ENCODE measurements at places on chromosomes 1 and 21.

GRCh38 chr1:1937549-1938275 lies 18.6 kb upstream of the TMEM52 start:
- DNase-seq = no peak

DNA sequence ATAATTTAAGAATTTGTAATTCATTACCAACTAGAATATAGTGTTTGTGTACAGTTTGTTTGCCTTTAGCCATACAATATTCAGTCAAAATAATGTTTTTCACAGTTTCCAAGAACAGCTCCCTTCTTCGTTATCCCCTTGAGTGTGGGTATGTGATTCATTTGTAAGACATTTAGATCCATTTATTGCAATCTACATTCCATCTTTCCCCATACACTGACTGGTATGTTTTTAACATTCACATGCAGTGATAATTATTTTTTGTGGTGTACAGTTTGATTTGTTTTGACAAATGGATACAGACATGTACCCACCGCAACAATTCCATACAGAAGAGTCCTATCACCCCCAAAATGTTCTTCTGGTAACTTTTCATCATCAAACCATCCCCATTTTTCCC lies 589.1 kb upstream of the ADAMTS5 start:
- DNase-seq = no peak

- no peak for DNase-seq
Measured at GRCh38 chr1:53682881-53683280, 56.1 kb downstream of the GLIS1 start.

- DNase-seq = no peak
Measured at GRCh38 chr1:51669816-51670215, 52.9 kb downstream of the OSBPL9 start.

DNA sequence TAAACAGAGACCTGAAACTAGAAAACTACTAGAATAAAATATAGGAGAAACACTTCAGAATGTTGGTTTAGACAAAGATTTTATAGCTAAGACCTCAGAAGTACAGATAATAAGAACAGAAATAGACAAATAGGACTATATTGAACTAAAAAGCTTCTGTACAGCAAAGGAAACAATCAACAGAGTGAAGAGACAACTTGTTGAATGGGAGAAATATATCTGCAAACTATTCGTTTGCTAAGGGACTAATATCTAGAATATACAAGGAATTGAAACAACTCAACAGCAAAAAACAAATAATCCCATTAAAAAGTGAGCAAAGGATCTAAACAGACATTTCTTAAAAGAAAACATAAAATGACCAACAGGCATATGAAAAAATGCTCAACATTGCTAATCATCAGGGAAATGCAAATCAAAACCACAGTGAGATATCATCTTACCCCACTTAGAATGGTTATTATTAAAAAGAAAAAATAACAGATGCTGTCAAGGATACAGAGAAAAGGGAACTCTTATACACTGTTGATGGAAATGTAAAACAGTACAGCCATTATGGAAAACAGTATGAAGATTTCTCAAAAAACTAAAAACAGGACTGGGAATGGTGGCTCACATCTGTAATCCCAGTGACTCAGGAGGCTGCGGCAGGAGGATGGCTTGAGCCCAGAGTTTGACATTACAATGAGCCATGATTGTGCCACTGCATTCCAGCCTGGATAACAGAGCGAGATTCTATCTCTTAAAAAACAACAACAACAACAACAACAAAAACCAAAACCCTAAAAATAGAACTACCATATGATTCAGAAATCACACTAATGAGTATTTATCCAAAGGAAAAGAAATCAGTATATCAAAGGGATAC lies 37.3 kb upstream of the ZSWIM5 start:
- DNase-seq = no peak

DNA sequence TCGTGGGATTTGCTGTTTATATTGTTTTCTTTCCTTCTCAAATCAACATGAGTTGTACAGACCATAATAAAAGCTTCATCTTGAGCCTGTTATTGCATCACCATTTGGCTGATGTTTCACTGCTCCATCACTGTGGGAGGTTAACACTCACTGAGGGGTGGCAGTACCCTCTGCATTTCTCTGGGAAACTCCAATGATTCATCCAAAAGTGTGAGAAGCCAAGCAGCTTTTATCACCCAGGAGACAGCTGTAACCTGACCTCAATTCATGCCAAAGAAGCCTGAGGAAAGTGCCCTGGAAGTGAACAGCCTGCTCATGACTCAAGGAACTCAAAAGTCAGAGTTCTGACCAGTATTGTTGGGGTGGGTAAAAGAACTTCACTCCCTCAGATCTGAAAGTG lies 84.1 kb downstream of the GPR88 start:
- DNase-seq = no peak

DNA sequence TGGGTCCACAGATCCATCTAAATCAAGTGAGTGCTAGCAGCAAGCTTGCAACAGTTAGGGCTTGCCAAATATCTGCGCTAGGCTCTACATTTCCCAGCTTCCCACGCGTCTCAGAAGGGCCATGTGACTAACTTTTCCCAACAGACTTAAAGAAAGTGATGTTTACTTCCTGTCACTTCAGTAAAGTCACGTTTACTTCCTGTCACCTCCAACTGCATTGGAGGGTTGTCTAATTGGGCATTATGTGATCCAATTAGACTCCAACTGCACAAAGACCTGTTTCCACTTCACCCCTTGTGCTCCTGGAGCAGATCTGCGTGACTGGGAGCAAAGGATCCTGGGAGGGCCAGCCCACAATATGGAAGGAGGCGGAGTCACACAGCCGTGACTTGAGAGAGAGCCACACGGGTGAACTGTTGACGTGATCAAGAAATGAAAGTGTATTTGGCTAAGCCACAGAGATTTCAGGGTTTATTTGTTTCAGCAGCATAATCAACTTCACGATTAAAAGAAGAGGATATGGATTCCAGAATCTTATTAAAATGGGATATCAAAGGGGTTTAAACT lies 77.7 kb downstream of the CYYR1 start:
- no peak for DNase-seq

DNA sequence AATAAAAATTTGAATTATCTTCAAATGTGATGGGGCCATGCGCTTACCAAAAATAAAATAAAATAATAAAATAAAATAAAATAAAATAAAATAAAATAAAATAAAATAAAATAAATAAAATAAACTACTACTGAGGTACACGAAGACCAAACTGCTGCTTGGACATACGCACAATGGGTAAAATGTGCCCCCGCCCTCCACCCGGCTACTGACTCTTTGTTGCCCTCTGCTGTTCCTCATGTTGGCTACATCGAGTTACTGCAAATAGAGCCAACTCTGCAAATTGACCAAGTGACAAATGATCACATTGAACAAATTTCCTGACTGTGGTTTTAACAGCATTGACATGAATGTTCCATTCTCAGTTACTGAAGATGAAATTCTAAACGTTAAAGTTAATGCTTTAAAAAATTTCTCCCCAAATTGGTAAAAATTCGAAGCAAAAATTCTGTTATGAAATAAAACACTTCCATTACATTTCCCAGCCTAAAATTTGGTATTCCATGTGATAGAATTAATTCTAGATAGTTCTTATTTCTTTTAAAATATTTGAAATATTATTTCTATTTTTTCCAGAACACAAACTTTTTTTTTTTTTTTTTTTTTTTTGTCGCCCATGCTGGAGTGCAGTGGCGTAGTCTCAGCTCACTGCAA lies 18.8 kb upstream of the MAP1LC3C start:
- DNase-seq = peak; percentile 28

DNA sequence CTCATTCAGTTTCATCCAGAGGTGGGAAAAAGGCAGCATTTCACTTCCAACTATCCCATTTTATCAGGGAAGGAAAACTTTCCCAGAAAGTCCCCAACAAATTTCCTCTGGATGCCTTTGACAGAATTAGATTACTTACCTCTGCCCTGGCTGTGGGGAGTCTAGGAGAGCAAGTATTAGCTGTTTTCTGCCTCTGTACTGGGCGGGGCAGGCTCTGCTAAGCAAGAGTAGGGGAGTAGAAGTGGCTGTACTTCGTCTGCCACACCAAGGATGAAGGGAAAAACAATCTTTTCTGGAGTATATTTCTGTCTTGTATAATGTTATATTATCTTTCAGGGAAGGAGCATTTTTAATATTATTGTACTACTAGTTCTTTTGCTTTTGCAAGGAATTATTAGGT lies 78.5 kb downstream of the FNBP1L start:
- no peak for DNase-seq

DNA sequence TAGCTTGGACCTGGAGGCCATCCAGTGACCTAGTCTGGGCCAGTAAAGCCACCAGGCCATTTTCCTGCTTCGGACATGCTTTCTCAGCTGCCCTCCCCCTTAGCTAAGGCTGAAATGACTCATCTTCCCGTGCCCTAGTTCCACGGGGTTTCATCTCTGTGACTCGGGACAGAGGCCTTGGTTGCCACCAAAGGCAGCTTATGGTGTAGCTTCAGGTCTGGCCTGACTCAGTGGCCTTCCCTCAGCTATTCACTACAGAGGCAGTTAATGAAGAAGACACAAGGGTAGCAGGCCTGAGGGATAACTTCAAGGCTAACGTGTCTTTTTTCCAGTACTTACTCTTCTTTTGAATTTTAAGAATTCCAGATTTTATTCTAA lies 82.4 kb downstream of the PBX1 start:
- DNase-seq = no peak

DNA sequence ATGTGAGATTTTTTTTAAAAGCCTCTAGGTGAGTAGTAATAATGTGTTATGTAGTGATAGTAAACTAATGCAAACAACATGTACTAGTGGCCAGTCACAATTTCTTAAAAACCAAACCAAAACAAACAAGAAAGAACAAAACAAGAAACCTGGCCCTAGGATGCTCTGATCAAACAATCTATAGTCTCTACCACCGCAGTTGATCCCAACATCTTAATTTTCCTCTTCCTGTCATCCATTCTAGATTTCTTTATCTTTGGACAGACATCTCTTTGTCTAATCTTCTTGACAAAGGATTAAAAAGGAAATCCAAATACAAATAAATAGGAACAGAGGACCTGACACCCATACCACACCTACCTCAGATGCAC lies 188.2 kb upstream of the ADAMTS5 start:
- DNase-seq = no peak

DNA sequence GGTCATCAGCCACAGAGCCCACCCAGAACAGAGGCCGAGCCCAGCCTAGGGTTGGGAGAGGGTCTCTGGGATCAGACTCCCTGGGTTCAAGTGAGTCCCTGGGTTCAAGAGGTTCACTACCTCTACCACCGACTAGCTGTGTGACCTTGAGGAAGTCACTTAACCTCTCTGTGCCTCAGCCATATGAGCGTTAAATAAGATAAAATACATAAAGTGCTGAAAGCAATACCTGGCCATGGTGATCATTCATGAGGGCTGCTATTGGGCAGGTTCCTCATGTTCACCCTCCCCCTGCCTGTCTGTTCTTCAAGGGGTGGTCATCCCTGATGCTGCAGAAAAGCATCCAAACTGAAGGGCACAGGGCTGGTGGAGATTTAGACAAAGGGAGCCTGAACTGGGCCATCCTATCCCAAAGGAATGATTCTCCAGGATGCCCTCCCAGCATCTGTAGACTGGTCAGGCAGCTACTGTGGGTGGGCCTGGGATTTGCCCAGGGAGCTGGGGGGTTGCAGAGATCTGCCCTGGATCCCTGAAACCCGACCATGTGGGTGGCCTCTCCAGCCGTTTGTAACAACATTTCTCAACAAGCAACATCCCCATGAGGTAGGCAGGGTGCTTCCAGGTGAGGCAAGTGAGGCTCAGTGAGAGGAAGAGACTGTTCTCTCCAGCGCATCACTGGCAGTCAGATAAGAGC lies 196.6 kb downstream of the MATN1 start:
- no peak for DNase-seq

DNA sequence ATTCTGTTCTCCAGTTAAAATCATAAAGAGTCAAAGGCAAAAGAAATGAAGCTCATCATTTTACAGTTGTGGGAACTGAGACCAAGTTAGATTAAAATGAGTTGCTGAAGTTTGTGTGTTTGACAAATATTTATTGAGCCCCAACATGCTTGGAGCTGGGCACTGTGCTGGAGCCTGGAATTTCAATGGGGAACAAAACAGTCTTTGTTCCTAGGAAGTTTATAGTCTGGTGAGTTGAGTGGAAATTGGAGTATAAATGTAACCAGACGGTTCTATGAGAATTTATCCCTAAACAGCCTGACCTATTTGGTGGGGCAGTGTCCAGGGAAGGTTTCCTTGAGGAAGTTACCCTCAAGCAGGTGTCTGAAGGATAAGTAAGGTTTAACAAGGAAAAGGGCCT lies 294.4 kb downstream of the PRDM2 start:
- no peak for DNase-seq

- no peak for DNase-seq
Measured at GRCh38 chr1:188991221-188991930, 1486.3 kb downstream of the BRINP3 start.

DNA sequence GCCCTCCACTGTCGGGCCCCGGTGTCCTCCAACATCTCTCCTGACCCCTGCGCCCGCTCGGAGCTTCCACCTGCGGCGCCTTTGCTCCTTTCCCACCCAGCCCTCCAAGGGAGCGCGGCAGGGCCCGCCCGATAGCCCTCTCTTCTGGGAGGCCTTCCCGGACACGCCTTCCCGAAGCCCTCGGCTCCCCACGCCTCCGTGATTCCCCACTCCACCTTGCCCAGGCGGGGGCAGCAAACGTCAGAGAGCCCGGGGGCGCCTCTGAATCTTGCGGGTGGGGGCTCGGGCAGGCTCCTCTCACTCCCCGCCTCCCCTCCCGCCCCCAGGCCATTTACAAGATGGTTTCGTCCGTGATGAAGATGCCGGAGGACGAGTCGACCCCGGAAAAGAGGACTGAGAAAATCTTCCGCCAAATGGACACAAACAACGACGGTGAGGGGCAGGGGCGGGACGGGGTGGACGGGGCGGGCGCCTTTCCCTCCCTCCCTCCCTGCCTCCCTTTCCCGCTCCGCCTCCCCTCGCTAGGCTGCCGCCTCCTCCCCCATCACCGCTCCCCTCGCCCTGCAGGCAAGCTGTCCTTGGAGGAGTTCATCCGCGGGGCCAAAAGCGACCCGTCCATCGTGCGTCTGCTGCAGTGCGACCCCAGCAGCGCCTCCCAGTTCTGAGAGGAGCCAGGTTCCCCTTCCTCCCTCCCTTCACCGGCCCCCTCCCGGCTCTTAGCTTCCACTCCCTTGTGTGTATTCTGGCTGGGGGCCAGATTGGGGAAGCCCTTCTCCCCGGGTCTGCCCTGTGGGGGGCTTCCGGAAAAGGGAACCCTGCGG lies 7.1 kb downstream of the HPCA start:
- no peak for DNase-seq

- no peak for DNase-seq
Measured at GRCh38 chr1:192565946-192566345, 9.6 kb upstream of the RGS1 start.

GRCh38 chr21:38936240-38936639 lies 130.5 kb downstream of the ETS2 start:
- no peak for DNase-seq

DNA sequence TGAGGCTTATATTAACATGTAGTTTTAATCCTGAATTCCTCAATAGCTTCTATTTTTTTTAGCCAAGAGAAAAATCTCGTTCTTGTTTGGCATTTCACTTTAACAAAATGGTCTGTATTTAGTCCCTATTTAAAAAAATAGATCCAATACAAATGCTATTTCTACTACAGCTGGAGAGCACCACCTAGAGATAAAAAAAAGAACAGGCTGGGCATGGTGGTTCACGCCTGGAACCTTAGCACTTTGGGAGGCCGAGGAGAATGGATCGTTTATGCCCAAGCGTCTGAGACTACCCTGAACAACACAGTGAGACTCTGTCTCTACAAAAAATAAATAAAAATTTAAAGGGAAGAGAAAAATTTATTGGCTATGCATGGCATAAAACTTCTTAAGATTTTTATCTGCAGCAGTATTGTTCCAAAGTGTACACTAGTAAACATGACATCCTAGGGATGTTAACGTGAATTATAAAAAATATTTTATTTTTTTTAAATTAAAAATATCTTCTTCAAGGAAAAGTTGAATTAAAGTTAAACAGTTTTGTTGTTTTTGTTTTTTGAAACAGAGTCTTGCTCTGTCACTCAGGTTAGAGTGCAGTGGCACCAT lies 4.4 kb downstream of the ST7L start:
- DNase-seq = peak; percentile 45
